Stimulated activated CD4-positive, alpha-beta T cell treated with anti-CD3 and anti-CD28 coated beads, Interleukin-1b, Interleukin-23, amount 100 ng/mL, for 4 hours (primary cell): ENCODE measurements at places on chromosomes 1 and 21.

DNA sequence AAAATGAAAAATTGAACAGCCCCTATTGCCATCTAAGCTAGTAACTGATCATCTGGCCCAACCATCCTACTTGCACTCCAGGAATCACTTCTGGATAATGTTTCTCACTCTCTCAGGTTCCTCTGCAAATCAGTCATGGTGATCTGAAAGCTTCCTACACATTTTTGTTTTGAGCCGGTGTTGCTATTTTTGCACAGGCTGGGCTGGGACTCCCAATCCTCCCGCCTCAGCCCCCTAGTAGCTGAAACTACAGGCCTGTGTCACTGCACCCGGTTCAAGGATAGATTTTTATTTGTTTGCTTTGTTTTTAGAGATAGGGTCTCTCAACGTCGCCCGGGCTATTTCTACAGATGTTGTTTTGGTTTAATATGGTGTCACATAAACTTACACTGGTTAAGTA is 40.5 kb upstream of the HMCN1 start:
- DNase-seq: no peak

GRCh38 chr1:154973344-154974101 is 958 bp upstream of the CKS1B start:
- DNase-seq: peak; percentile 88

DNA sequence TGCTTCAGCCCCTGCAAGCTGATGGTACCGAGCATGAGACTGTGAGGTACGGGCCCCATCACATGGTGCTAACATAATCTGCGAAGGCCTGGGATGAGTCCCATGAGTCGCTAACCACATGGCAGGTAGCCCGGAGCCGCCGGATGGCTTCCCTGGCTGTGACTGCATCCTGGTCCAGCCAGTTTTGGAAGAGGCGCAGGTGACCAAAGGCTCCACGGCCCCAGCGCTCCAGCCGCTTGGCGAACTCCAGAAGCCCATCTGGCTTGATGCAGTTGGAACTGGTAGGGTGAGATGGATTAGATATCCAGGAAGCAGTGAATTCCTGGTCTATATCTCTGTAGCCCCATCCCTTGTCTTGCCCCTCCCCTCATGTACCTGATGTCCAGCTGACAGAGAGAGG is 24.6 kb downstream of the LRRC41 start:
- no peak for DNase-seq

DNA sequence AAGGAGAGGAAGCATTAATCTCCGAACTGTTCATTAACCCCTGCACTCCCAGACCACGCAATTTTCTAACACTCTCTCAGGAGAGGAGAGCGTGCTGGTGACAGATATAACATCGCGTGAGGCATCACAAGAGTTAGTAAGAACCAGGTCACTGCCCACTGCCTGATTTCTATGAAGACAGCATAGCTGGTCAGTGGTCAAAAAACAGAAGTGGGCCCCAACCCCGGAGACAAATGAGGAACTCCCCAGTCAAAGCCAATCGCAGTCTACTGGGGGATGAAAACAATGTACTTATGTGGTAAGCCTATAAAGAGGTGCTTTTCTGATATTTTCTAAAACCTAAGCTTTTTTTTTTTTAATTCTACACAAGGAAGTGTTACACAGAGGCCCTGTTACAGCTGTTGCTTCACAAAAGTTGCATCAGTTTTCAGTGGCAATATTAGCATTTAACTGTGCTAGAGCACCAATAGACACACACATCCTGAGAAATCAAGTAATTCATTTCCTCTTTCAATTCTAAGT is 231.8 kb upstream of the IRF2BP2 start:
- no peak for DNase-seq

DNA sequence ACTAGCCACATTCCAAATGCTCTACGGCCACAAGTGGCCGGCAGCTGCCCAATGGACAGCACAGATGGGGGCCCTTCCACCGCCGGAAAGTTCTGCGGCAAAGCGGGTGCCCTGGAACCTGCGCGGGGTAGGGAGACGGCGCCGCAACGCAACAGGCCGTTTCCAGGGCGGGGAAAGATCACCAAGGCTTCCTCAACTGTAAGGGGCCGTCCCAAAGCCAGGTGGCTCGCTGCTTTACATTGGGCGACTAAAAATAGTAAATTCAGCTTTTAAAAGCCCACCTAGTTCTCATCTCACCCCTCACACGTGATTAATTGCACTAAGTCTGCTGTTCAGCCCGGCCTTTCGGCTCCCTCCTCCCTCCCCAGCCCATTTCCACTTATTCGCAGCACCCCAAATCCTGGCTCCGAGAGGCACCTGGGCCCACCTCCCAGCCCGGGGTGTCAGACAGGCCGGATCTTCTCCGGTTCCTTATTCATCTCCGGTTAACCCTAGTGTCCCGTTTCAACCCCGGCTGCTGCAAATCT is 643 bp downstream of the CFAP298 start:
- peak; percentile 18 for DNase-seq

DNA sequence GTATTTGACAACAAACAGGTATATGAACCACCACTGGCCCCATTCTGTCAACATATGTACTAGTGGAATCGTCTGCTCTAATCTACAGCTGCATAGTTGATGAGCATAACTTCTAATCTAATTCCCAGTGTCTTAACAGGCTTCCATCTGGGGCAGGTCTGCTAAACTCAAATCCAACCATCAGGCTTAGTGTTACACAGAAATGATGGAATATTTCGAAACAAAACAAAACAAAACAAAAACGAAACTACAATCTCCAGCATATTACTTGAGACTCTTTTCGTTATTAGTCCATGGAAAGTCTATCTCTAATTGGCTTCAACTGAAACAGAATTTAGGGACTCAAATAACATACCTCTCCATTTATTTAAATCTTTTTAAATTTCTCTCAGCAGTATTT is 37.6 kb downstream of the DIPK1A start:
- no peak for DNase-seq

- no peak for DNase-seq
Measured at GRCh38 chr1:70195342-70195741, 10.0 kb downstream of the LRRC40 start.

DNA sequence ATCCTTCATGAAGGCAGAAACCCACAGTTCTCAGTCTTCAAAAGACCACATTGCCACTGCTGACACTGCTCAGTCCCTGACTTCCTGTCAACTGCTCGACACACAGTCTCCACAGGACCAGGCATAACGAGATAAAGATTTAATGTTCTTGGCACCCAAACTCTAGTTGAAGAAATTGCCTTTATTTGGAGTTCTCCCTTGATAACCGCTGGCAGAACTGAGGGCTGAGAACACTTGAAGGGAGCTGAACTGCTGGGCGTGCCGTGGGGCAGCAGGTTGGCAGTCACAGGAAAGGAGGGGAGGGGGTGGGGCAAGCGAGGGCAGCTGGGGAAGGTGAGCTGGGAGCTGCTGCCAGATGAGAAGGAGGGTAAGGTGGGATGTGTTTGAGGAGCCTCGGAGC is 15.9 kb downstream of the HENMT1 start:
- DNase-seq: no peak

GRCh38 chr1:54811066-54811465 is 9.9 kb upstream of the TTC22 start:
- DNase-seq: no peak

GRCh38 chr1:10651793-10652192 is 144.7 kb downstream of the CASZ1 start:
- DNase-seq: no peak

- DNase-seq: no peak
Measured at GRCh38 chr1:8660411-8660828, 157.0 kb downstream of the RERE start.

GRCh38 chr1:58904299-58905125 is 120.7 kb upstream of the JUN start:
- no peak for DNase-seq

DNA sequence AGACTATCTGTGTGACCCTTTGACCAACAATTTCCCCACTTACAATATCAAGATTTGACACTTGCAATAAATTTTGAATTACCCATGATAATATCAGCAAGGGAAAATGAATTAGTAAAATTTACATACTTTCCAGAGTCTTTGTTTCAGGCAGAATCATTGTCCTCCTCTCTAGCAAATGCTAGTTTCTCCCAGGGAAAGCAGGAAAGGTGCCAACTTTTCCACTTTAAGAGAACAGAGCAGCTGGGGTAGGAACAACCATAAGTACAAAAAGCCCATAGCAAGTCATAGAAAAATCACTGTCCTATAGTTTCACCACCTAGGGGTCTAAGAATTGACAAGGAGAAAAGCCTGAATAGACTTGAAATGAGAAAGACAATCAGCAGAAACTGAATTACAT is 67.1 kb upstream of the GUCA2B start:
- no peak for DNase-seq

DNA sequence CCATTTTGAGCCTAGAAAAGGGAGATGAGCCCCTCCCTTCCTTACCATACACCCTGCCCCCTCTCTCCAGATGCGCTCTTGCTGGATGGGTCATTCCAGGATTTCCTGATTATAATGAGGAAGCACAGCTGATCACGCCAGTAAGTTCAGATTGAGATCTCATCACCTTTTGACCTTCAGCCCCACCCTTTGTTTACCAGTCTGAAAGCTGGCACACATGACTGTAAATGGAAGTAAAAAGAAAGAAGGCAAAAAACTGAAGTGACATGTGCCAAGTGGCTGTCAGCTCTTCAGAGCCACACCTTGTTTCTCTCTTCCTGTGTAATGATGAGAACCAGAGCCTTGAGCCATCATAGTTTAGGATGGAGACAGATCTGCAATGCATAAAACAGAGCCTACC is 27.9 kb downstream of the S1PR1 start:
- DNase-seq: no peak

- DNase-seq: no peak
Measured at GRCh38 chr1:67573311-67573872, 111.6 kb upstream of the GADD45A start.

- DNase-seq: no peak
Measured at GRCh38 chr1:5578690-5579089, 413.5 kb downstream of the NPHP4 start.

- no peak for DNase-seq
Measured at GRCh38 chr21:41229509-41230248, 61.7 kb downstream of the BACE2 start.

DNA sequence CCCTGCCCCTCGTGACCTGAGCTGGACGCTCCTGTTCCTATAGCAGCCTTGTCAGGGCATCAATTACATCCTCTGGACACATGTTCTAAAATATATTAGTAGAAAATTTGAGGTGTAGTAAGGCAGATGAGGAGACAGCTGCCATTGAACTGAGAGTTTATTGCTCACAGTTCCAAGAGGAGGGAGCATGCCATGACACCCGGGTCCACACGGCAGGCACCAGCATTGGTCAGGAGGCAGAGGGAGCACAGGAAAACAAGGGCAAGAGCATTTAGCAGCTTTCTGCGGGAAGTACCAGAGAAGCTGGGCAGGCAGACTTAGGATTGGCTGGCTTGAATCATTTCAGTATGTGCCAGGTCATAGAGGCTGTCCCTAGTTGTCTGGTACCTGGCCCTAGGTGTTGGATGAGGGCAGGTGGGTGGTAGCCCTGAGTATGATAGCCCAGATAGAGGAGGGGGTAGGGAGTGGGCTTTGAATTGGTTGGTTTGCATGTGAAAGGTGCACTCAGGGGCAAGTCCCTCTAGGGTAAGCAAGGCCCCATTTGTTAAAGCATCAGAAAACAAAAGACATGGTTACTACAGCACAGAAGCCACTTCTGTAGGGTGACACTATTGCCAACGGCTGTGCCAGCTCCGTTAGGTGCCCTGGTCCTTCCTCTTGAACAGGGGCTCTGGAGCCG is 223.6 kb upstream of the RAB4A start:
- no peak for DNase-seq

- no peak for DNase-seq
Measured at GRCh38 chr1:29164588-29164987, 17.1 kb downstream of the SRSF4 start.

GRCh38 chr21:35232545-35233176 is 183.6 kb upstream of the RUNX1 start:
- DNase-seq: no peak

DNA sequence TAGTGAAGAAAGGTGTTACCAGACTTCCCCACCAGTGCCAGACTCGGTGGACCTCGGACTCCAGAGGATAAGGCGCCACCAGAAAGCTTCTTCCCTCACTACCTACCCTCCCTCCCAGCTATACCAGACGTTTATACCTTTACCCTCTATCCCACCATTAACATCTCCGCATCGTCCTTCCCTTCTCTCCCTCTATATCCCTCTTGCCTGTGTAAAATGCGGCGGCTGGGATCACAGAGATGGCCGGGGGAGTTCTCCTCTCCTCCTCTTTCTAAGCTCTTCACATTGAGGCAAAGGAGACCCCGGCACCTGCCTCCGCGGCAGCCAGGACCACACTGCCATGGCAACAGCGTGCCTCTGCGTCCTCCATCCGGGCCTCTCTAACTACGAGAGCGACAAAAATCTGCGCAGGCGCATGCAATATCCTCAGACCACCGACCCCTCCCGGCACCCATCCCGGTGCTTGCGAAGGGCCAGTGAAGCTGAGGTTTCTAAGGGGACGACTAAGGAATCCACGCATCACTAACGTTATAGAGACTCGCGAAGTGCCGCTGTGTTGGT is at the start of gene CCDC181:
Gene CCDC181, minus strand, starts transcription at position 394 of the 561 bp plus-strand sequence. CDS start 2,547 bp downstream, outside the sequence.
- peak; percentile 27 for DNase-seq
